ENCODE measurements at places on chromosomes 2 and 18.

DNA sequence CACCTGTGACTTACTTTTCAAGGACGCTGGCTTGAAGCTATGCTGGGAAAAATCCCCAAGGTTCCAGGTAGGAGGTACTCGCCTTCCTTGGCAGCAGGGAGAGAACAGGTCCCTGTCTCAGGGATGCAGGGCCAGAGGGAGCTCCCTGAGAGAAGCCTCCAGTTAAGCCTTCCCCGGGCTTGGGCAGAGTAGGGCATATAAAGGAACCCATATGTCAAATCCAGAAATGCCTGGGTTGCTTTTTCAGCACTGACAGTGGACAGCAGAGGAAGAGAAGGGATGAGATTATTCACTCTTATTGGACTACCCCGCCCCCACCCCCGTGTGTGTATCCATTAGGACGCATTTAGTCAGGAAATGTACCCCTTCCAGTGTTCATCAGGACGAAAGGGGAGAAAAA is 89.3 kb upstream of the TEX51 start:
- no peak for DNase-seq

DNA sequence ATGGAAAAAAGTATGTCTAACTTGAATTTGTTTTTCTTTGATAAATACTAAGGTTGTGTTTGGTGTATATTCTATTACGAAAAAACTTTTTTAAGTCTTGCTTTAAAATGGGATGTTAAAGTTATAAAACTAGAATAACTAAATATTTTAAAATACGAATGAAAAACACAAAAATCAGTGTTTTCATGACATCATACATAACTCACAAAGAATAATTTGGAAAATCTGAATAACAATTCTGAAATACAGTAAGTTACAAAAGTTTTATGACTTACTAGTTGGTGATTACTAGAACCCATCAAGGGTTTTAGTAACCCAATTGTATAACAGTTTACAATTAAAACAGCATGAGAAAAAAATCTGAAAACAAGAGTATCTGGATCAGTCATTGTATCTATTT is 61.2 kb downstream of the PIGN start:
- DNase-seq: no peak

DNA sequence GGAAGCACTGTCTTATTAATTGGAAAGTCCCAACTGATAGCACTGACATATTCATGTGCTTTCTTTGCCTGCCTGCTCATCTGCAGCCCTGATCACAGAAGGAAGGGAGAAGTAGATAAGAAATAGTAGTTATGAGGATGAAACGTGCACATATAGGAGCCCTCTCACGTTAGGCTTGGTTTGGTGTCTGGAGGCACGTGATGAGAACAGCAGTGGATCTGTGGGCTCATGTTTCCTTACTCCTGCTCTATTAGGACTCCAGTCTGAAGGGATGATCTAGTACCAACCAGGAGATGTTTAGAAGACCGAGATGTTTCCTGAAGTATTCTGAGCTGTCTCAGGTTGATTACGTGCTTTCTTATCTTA is 84.9 kb downstream of the MAP4K4 start:
- DNase-seq: no peak

- no peak for DNase-seq
Observed at GRCh38 chr2:68516051-68516955, 48.9 kb downstream of the APLF start.

GRCh38 chr2:112048887-112049286 is 6.2 kb upstream of the TMEM87B start:
- no peak for DNase-seq

DNA sequence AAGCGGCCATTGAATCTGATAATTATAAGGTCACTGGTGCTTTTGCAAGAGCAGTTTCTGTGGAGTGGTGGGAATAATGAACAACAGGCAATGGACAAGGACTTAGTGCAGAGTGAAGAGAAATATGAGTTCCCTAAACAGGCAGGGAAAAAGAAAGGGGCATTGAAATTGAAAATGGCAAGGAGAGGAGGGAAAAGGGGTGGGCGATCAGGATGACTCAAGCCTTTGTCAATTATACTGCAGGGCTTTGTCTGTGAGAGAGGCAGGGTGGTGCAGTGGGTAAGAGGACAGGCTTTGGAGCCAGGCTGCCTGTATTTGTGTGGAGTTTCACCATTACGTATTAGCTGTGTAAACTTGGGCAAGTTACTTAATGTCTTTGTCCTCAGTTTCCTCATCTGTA is 29.5 kb upstream of the PAIP2B start:
- no peak for DNase-seq

- no peak for DNase-seq
Observed at GRCh38 chr2:128841803-128842202, 523.1 kb upstream of the HS6ST1 start.

DNA sequence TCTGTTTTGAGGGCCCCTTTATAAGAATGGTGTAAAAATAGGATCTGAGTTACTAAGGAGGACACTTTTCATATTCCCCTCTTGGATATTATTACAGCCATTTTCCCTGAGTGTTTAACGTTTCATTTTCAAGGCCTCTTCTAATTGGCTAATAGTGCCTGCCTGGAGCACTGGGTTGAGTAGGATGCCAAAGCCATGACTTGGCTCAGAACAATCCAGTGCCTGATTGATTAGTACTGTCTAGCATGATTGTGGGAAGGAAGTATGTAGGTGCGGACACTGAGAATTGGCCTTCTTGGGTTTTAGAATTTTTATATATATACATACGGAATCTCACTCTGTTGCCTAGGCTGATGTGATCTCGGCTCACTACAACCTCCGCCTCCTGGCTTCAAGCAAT is 66.1 kb downstream of the NAB1 start:
- DNase-seq: no peak

DNA sequence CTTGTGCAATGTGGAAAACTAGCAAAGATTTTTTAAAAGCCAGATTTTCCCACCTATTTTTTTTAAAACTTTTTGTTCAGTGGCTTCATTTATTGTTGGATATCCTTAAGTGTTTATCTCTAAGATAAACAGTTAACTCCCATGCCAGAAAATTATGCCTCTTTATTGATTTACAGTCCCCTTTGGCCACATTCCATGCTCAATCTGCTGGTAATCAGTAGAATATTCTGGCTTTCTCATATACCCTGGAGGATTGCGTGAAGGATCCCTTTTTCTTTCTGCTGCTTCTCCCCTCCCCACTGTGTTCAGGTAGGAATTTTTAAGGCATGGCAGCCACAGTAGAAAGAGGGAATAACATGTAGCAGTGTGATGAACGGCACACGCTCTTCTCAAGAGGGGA is 2.6 kb downstream of the GRHL1 start:
- DNase-seq: no peak

GRCh38 chr2:234375176-234375880 is 121.6 kb downstream of the ARL4C start:
- DNase-seq: no peak

- no peak for DNase-seq
Observed at GRCh38 chr18:75936862-75937261, 509.4 kb upstream of the SMIM21 start.

- DNase-seq: peak; percentile 91
Observed at GRCh38 chr2:159124931-159125467, 156.6 kb downstream of the TANC1 start.

DNA sequence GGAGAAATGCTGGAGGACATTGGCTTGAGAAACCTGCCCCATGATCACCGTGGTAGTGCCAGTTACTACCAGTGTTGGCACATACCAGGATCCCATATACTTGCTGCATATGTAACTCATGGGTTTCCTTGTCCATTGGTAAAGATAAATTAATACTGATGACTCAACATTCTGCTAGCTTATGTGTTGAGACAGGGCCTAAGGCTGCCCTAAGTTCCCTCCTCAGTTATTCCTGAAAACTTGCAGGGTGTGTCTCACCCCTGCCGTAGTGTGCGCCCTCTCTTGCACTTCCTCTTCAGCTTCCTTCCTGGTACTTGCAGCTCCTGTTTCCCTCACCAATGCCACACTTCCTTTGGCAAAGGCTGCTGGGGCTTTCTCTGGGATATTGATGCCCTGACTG is 4.3 kb upstream of the INO80C start:
- no peak for DNase-seq

DNA sequence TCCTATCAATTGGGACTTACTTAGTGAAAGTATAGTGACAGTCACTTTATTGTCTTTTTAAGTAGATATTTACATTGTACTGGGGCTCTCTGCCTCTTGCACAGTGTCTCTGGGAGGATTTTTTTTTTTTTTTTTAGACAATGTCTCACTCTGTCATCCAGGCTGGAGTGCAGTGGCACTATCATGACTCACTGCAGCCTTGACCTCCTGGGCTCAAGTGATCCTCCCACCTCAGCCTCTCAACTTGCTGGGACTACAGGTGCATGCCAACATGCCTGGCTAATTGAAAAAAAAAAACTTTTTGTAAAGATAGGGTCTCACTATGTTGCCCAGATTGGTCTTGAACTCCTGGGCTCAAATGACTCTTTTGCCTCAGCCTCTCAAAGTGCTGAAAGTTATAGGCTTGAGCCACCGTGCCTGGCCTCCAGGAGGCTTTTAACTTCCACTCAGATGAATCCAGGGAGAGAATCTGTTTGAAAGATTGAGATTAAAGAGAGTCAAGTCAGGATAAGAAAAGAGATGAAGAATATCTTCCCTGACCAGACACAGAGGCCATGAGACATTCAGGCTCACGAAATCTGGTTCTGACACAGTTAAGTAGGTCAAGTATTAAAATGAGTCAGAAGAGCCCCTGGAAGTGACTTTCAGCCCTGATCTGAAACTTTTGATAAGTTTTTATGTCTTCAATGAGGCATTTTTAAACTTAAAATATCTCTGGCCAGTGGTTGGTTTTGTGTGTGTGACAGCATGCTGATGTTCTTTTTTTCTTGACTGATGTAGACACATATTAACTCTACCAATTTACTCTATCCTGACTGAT is 18.3 kb downstream of the ARHGEF33 start:
- no peak for DNase-seq

DNA sequence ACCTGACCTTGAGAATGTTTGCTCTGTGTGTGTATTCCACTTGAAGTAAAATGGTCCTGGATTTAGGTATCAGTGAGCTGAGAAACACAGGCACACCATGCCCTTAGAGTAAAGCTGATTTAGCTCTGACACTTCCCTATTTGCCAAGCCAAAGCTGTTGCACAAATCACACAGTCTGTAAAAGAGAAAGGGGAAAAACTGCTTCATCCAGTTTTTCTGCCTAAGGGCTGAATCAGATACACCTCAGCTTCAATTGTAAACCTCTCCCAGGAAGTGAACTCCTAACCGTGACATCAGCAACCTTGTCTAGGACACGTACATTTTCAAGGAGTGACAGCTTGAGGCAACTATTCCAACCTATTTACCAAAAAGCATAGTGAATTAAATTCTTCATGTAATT is 150.4 kb downstream of the NR4A2 start:
- DNase-seq: peak; percentile 98

- no peak for DNase-seq
Observed at GRCh38 chr18:3367491-3368091, 82.4 kb upstream of the TGIF1 start.

- DNase-seq: no peak
Observed at GRCh38 chr2:47554311-47554905, 151.5 kb downstream of the MSH2 start.

DNA sequence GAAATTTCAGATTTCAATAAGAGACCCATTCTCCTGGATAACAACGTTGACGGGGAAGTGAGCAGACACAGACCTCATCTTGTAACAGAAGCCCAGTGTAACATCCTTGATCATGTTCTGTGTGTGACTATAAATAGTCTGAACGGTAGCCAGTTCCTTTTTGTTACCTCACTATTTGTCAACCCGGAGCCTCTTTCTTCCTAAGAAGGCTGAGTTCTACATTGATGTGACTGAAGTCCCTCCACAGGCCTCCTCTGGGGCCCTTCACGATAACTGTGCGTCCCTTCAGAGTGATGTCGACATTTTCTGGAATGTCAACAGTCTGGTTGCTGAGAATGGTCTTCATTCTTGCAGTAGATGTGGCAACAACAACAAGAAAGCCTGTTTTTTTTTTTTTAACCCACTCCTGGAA is 6.3 kb upstream of the PLEKHM3 start:
- DNase-seq: no peak

- DNase-seq: no peak
Observed at GRCh38 chr2:6893876-6894482, 16.4 kb downstream of the RSAD2 start.

- no peak for DNase-seq
Observed at GRCh38 chr2:230602562-230603230, 109.9 kb upstream of the CAB39 start.

DNA sequence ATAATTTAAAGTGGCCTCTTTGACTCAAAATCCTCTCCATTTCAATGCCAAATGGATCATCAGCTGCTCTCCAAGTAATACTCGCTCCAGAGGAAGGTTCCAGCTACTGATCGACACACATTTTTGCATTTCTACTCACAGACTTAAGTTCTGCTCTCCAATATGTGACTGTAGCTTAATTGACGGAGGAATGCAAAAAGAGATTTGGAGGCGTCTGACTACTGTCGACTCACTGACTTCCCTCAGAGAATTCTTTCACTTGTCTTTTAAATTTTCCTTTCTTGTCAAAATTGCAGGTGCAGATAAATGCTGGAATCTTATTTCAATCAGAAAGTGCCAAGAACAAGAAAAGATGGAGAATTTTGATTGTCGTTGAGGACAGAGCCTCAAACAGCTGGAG is 84.1 kb upstream of the PAPOLG start:
- no peak for DNase-seq

GRCh38 chr2:6945087-6945813 is 28.0 kb downstream of the RNF144A start:
- DNase-seq: no peak

All from LNCaP clone FGC (cell line).